ENCODE measurements at places on chromosomes 2 and 18.

GRCh38 chr2:45826460-45826859 lies 175.0 kb downstream of the PRKCE start:
- H3K27me3 ChIP-seq, result peaks cover 26% of the 10 kb centered on the region
- no peak overlapping the region for H3K27ac ChIP-seq
- H3K4me1 ChIP-seq, result no peaks in the 10 kb centered on the region
- DNase-seq, result no peak
- no peak overlapping the region for H3K4me3 ChIP-seq

DNA sequence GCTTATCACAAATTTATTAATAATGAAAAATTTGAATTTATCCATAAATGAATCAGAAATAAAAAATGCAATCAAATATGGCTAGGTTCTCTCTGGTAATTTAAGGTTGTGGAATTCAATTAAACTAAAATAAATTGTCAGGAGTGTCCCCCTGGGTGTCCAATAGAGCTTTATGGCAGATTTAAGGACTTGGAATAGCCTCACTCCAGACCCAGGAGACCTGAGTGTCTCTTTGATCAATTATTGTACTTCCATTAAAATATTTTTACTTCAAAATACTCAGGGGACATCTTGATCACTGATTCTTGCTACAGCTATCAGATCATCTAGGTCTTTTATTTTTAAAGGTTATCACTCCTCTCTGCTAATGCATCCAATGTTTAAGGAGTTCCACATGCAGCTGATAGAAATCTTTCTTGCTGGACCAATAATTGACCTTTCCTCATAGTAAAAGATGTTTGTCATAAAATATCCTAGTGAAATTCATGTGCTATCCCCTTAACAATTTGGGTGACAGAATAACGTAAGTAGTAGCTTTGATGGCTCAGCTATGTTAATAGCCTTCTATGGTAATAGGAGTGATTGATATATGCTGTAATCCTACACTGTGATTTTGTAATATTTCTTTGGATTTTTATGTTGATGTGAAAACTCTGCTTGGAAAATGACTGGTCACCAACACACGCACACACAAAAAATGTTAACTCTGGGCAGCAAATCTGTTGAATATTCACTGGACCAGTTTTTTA lies 395.3 kb downstream of the NYAP2 start:
- no peak for DNase-seq
- no peaks in the 10 kb centered on the region for H3K36me3 ChIP-seq
- no peaks in the 10 kb centered on the region for H3K27me3 ChIP-seq

GRCh38 chr2:10414591-10414990 lies 33.5 kb downstream of the ODC1 start:
- no peak for DNase-seq
- H3K27me3 ChIP-seq, result no peaks in the 10 kb centered on the region
- no peak overlapping the region for H3K4me3 ChIP-seq
- H3K36me3 ChIP-seq, result peaks cover 5% of the 10 kb centered on the region
- no peak overlapping the region for H3K27ac ChIP-seq

- H3K27ac ChIP-seq, result no peak overlapping the region
- peaks cover 1% of the 10 kb centered on the region for H3K36me3 ChIP-seq
- no peaks in the 10 kb centered on the region for H3K27me3 ChIP-seq
- no peaks in the 10 kb centered on the region for H3K4me1 ChIP-seq
- no peak overlapping the region for H3K4me3 ChIP-seq
- DNase-seq, result no peak
Observed at GRCh38 chr2:39836638-39837037, 57.6 kb upstream of the THUMPD2 start.

- no peaks in the 10 kb centered on the region for H3K4me1 ChIP-seq
- H3K27me3 ChIP-seq, result no peaks in the 10 kb centered on the region
- no peak for DNase-seq
- H3K36me3 ChIP-seq, result peaks cover 15% of the 10 kb centered on the region
- no peak overlapping the region for H3K4me3 ChIP-seq
- H3K27ac ChIP-seq, result no peak overlapping the region
Observed at GRCh38 chr2:218736531-218736930, 25.9 kb downstream of the TTLL4 start.

GRCh38 chr2:179107737-179108136 lies 57.8 kb upstream of the CCDC141 start:
- H3K4me1 ChIP-seq, result peaks cover 31% of the 10 kb centered on the region
- H3K4me3 ChIP-seq, result no peak overlapping the region
- H3K27me3 ChIP-seq, result no peaks in the 10 kb centered on the region
- no peak for DNase-seq

GRCh38 chr2:70919672-70920366 lies 15.9 kb upstream of the ATP6V1B1 start:
- peak; percentile 85 for DNase-seq
- H3K27me3 ChIP-seq, result peaks cover 35% of the 10 kb centered on the region
- H3K4me3 ChIP-seq, result no peak overlapping the region
- peaks cover 12% of the 10 kb centered on the region for H3K4me1 ChIP-seq
- H3K27ac ChIP-seq, result no peak overlapping the region
- no peaks in the 10 kb centered on the region for H3K36me3 ChIP-seq

DNA sequence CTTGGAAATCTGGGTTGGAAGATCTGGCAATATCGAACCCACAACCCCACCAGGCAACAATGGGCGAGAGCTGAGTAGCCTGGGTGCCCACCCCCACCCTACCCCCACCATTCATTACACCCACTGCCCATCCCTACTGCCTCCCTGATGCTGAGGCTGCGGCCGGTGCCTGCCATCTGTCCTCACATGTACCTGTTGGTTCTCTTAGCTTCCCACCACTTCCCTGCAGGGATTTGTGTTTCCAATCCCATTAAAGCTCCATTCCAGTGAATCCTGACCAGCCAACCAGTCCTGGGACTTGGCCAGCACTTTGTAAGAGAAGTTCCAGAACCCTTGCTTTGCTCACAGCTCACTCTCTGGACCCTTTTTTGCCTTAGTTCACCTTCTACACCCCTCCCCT lies 163.0 kb upstream of the SH3BP4 start:
- H3K36me3 ChIP-seq, result peaks cover 1% of the 10 kb centered on the region
- H3K27ac ChIP-seq, result no peak overlapping the region
- H3K4me3 ChIP-seq, result no peak overlapping the region

GRCh38 chr2:125397535-125398251 lies 1258.3 kb upstream of the GYPC start:
- no peak overlapping the region for H3K4me3 ChIP-seq
- H3K27ac ChIP-seq, result no peak overlapping the region
- H3K4me1 ChIP-seq, result peaks cover 2% of the 10 kb centered on the region
- no peaks in the 10 kb centered on the region for H3K36me3 ChIP-seq

GRCh38 chr2:181058378-181059269 lies 78.2 kb downstream of the UBE2E3 start:
- peaks cover 7% of the 10 kb centered on the region for H3K36me3 ChIP-seq
- no peak overlapping the region for H3K27ac ChIP-seq
- DNase-seq, result no peak
- H3K4me3 ChIP-seq, result no peak overlapping the region
- H3K4me1 ChIP-seq, result no peaks in the 10 kb centered on the region
- H3K27me3 ChIP-seq, result no peaks in the 10 kb centered on the region

- H3K27ac ChIP-seq, result no peak overlapping the region
- no peak for DNase-seq
- H3K36me3 ChIP-seq, result no peaks in the 10 kb centered on the region
- no peaks in the 10 kb centered on the region for H3K4me1 ChIP-seq
Observed at GRCh38 chr18:62368100-62368499, 43.0 kb downstream of the TNFRSF11A start.

DNA sequence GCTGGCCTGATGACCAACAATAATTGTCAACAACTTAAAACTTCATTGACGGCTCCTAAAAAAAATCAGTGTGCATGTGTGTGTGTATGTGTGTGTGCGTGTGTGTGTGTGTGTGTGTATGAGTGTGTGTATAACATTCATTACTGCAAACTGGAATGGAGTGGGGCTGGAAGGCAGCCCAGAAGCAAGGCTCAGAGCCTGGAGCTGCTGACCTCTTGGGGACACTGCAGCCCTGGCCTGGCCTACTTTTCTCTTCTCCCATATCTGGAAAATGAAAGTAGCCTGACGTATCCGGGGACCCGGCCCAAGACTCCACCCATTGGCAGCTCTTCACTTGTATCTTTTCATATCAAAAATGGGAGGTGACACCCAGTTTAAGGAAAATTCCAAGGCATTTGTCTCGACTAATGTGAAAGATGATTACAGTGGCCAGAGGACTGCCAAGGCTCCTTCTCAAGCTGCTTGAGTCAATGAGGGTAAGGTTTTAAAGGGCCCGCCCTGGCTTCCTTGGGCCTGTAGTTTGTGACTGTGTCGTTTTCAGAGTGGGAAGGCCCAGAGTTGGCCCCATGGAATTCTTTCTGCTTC lies 72.4 kb upstream of the IL1R1 start:
- H3K27ac ChIP-seq, result no peak overlapping the region
- no peak for DNase-seq
- H3K36me3 ChIP-seq, result no peaks in the 10 kb centered on the region
- no peak overlapping the region for H3K4me3 ChIP-seq
- peaks cover 11% of the 10 kb centered on the region for H3K27me3 ChIP-seq

DNA sequence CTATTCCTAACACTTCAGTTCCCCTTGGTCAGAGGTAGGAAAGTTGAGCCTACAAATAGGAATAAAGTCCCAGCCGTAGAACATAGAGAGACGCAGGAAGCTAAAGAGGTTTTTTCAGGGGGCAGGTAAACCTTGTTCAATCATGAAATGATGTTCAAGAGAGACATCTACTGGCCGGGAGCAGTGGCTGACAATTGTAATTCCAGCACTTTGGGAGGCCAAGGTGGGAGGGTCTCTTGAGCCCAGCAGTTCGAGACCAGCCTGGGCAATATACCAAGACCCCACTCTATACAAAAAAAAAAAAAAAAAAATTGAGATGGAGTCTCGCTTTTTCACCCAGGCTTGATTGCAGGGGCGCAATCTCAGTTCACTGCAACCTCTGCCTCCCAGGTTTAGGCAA lies 66.7 kb upstream of the DNAJC10 start:
- H3K4me1 ChIP-seq, result peaks cover 1% of the 10 kb centered on the region
- H3K27me3 ChIP-seq, result no peaks in the 10 kb centered on the region
- H3K4me3 ChIP-seq, result no peak overlapping the region

DNA sequence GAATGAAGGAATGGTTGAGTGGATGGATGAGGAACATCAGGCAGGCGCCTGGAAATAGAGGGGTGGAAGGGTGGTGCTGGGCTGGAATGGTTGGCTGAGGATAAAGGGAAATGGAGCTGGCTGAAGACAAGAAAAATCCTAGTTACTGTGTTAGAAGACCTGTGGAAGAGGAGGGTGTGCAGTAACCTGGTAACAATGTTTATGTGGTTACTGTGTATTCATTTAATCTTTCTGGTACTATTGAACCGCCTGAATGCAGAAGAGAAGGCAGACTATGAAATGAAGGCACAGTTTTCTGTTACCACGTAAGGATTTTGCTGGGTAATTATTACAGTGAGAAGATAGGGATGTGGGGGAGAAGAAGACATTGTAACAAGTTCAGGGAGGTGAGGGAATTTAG lies 110.3 kb upstream of the MGAT5 start:
- H3K4me3 ChIP-seq, result no peak overlapping the region
- DNase-seq, result no peak
- peaks cover 50% of the 10 kb centered on the region for H3K4me1 ChIP-seq
- H3K27ac ChIP-seq, result peak overlapping the region; percentile 7
- H3K27me3 ChIP-seq, result no peaks in the 10 kb centered on the region
- H3K36me3 ChIP-seq, result peaks cover 6% of the 10 kb centered on the region

GRCh38 chr2:181285116-181285515 lies 172.1 kb upstream of the ITGA4 start:
- H3K27me3 ChIP-seq, result peaks cover 9% of the 10 kb centered on the region
- no peak overlapping the region for H3K27ac ChIP-seq
- no peak overlapping the region for H3K4me3 ChIP-seq
- H3K36me3 ChIP-seq, result no peaks in the 10 kb centered on the region

DNA sequence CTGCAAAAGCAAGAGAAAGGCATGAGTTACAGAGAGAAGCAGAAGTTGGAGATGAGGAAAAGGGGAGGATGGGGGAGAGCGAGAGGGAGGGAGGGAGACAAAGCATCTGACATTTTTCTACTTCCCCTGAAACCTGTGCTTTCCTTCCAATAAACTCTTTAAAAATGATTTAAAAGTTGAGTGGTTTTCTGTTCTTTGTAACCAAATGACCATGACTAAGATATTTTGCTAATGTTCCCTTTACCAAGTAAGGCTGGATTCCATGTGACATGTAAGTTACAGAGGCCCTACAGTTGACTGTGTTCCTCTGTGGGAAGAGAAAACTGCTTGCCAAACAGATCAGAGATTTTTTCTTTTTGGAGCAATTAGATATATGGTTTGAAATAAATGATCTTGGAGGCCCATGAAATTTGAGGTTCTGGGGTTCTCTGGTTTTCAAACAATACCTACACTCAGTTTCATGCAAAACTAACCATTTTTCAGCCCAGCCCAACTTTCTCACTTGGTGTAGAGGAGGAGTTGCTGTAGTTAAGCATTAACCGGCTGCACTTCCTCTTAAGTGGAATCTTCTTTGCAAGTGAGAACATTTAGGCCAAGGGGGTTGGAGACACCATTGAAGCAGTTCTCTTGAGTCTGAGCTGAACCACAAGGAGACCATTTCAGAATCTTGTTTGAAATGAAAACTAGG lies 34.5 kb downstream of the INSIG2 start:
- H3K27me3 ChIP-seq, result no peaks in the 10 kb centered on the region
- no peak overlapping the region for H3K4me3 ChIP-seq
- H3K27ac ChIP-seq, result no peak overlapping the region
- peaks cover 2% of the 10 kb centered on the region for H3K36me3 ChIP-seq
- DNase-seq, result no peak

GRCh38 chr2:233029321-233029720 lies 3.2 kb upstream of the NEU2 start:
- no peak for DNase-seq
- H3K36me3 ChIP-seq, result no peaks in the 10 kb centered on the region
- no peak overlapping the region for H3K4me3 ChIP-seq
- no peaks in the 10 kb centered on the region for H3K4me1 ChIP-seq
- H3K27me3 ChIP-seq, result no peaks in the 10 kb centered on the region

DNA sequence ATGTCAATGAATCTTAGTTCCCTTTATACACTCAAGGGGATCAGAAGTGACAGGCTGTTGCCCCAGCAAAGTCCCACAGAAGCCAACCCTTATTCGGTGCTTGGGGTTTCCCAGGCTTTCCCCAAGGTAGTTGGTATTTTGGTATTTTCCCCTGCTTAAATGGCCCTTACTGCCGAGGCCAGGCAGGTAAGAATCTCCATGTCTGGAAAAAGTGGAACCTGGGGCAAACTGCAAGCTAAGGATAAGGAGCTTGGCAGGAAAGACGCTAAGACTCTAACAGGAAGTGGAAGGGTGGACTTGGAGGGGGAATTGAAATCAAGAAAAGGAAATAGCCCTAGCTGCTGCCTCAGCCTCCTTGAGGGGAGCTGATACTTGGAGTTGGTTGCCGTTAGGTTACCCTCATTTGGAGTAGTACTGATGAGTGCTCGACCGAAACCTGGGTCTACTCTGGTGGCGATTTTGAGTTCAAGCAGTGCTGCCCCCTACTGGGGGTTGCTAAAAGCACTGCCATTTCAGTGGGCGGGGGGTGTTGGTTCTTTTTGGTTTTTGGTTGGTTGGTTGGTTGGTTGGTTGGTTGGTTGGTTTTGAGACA lies 3.3 kb upstream of the GPBAR1 start:
- peaks cover 8% of the 10 kb centered on the region for H3K36me3 ChIP-seq
- no peak overlapping the region for H3K27ac ChIP-seq
- no peak for DNase-seq
- H3K4me3 ChIP-seq, result no peak overlapping the region
- H3K4me1 ChIP-seq, result peaks cover 23% of the 10 kb centered on the region

GRCh38 chr2:63818271-63818670 lies 23.4 kb upstream of the UGP2 start:
- H3K4me3 ChIP-seq, result no peak overlapping the region
- no peak for DNase-seq
- H3K27me3 ChIP-seq, result no peaks in the 10 kb centered on the region
- H3K4me1 ChIP-seq, result no peaks in the 10 kb centered on the region
- no peak overlapping the region for H3K27ac ChIP-seq

All from progenitor cell of endocrine pancreas (in vitro differentiated cells).